ENCODE measurements at places on chromosomes 11 and 22. TPM values are rescaled to one million over a fixed set of nuclear protein-coding genes. Genes with fewer than 3 reads are reported as not detected.

SLN gene
- not detected for total RNA-seq

RHOD gene
- total RNA-seq = 11.2 TPM

GRCh38 chr11:78715639-78716311 lies 141.1 kb upstream of the NARS2 start:
- DNase-seq = peak; percentile 66

DNA sequence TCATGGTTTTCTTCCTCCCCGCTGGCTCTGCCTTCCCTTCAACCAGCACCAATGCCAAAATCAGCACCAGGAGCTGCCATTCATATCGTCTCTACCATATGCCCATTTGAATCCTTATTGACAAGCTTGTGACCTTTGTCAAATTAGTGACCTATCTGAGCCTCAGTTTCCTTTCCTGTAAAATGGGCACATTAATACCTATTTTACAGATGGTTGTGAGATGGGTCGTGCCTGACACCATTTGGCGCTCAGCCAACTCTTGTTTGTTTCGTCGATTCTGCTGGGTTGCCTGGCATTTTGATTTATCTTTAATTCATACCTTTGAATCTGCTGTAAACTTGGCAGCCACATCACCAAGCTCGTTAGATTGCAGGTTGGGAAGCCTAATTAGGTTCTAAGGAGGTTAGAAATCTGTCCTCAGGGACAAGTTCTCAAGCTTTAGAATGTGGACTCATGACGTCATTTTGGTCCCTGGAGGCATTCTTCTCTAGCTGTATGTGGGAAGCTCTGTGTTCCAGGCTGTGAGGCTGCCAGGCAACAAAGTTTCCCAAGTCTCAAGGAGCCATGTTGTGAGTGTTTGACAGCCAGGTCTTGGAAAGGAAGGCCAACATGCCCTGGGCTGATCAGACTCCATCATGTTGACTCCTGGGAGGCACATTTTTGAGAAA lies 61.0 kb downstream of the RPS6KA4 start:
- no peak for DNase-seq

DNA sequence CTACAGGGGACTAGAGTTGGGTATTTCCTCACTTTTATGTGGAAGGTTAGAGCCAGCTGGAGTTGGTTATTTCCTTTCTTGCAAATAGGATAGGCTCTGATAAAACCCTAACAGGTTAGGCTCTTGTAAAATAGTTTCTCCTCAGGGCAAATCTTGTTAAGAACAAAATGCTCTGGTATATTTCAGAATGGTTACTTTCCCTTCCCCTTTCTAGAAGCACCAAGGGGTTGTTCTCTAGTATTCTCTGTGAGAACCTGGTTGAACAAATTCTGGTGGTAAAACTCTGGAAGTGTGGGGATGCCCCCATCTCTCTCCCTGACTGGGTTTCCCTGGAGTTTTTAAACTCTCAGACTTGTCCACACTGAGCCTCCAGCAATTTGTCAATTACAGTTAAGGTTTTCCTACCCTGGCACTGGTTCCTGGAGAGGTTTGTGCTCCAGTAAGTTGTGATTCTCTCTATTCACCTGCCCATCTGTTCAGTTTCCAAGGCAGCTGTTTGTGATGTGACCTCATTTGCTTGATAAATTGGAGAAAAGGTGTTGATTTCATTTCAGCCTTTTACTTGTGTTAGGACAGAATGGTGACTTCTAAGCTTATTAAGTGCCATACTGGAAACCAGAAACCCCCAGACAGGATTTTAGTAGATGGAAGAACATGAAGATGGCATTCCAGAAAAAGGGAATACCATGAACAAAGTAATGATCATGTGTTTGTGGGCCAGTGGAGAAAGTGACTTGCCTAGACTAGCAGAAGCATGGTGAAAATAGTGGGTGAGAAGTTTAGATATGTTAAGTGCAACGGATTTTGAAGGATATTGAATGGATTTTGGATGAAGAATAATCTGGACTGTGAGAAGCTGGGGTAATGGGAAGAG lies 64.6 kb downstream of the EXT2 start:
- no peak for DNase-seq

DNA sequence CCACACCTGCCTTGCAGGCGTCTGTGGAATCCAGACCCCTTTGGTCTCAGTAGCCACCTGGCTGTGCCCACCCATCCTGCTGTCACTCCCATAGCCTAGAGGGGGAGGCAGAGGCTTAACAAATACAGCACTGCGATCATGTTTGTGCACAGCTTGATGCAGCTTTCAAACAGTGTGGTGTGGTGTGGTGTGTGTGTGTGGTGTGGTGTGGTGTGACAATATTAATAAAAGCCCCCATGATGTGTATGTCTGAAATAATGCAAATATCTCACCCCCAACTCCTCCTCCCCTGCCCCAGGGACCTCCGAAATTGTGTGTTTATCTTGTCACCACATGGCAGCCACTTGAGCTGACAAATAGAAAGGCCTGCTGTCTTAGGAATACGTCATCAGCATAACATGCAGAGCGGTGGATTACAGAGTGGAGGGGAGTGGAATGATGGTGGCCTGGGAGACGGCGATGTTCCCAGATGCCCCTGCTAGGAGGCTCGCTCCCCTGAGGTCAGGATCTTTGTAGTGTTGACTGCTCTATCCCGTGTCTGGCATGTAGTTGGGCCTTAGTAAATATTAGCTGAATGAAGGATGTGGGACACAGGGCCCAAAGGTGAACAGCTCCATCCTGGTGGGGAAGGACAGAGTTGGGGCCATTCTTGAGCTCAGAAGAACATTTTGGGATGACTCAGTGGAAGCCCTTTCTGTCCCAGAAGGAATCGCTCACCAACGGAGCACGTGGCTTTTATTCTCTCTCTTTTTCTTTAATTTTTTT lies 2.8 kb downstream of the PDXP start:
- DNase-seq = no peak

DNA sequence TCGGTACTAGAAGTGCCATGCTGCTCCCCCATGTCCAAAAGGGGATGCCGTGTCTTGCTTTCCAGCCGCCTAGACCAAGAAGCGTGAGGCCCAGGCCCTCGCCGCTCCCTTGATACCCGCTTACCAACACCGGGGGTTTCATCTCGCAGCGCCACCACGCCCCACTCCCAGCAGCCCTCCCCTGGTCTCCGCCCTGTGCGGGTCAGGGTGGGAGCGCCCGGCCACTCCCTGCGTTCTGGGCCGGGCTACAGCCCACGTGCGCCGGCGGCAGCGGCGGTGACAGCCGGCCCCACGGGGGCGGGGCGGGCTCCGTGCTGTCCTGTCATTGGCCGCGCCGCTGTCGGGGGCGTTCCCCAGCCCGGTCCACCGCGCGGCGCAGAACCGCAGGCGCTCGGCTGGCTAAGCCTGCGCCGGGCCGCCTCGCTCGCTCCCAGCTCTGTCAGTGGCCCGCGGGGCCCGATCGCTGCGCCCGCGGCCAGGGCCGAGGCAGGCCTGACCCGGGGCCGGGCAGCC lies at the start of gene MICAL2:
Gene MICAL2 (plus strand): TSS at position 390 of the 513 bp plus-strand sequence. CDS start 51,566 bp downstream, outside the sequence.
- DNase-seq = peak; percentile 91
